ENCODE measurements at places on chromosomes 12 and 14.

GRCh38 chr14:77531071-77531470, 32.5 kb upstream of the ISM2 start:
- DNase-seq, result no peak

DNA sequence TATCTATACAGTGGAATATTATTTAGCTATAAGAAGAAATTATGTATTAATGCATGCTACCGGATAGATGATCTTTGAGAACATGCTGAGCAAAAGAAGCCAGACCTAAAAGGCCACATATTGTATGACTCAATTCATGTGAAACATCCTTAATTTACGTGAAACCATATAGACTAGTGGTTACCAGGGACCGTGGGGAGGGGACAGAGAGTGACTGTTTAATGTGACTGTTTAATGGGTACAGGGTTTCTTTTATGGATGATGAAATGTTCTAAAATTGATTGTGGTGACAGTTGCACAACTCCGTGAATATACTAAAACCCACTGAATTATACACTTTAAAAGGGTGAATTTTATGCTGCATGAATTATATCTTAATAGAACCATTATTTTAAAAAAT, 8.5 kb upstream of the BCL7A start:
- DNase-seq, result no peak

DNA sequence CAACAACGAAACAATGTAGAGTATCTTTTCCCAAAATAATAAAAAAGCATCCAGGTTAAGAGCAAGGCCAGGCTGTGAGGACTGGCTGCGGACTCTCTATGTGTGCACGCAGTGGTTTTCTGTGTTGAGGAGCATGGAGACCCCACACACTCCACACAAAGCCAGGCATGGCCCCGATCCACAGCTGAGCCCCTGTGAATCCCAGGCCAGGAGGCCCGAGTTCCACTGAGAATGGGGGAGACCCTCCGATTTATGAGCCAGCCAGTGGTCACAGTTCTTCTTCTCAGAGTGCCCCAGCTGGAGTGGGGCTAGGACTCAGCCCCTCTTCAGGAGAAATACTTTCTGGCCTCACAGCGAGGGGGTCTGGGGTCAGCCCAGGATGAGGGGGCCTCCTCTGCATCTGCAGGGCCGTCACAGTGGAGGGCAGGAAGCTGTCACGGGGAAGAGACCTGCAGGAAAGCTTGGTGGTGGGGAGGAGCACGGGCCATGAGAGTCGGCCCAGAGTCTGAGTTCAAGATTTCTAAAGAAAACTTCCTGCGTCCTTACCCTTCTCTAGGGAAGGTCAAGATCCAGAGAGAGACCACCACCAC, 20.1 kb downstream of the NCKAP5L start:
- no peak for DNase-seq

GRCh38 chr14:50040895-50041465, 75.4 kb downstream of the VCPKMT start:
- no peak for DNase-seq

GRCh38 chr14:33490555-33490954, 460.3 kb downstream of the EGLN3 start:
- no peak for DNase-seq

GRCh38 chr14:69711065-69711464, 55.9 kb upstream of the SRSF5 start:
- no peak for DNase-seq

- no peak for DNase-seq
These were observed 19.0 kb upstream of the LTBP2 start for GRCh38 chr14:74630881-74631690.

DNA sequence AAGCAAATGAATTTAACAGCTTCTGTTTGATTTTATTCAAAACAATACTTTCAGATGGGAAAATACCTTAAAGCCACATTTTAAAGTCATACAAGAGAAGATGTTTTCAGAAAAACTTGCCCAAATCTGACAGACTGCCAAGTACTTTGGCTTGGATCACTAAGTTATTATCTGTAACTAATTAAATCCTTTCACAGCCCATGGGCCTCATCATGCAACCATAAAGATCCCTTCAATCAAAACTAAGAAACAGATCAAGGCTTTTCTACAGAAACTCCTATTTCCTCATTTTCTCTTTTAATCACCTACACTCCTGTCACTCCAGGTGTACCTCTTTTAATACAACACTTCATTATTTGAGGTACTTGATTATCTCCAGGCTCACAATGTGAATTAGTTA, 28.1 kb downstream of the BLTP3B start:
- no peak for DNase-seq

GRCh38 chr12:121652767-121653497, 16.5 kb downstream of the MORN3 start:
- no peak for DNase-seq

DNA sequence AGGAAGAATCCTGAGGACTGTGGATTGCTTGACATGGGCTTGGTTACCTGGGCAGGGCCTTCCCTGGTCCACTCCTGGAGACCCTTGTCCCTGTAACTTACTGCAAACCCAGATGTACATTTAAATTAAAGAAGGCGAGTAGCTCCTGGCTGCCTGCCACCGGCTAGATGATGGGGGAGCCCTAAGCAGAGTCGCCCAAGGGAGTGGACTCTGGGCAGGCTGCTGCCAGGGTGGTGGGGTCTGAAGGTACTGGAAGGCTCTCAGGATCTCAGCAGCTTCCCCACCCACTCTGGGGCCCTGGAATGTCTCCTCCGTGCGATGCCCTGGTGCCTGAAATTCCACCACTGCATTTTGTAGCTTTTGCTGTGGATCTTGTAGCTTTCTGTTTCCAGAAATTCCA, 74.7 kb downstream of the FBXL14 start:
- no peak for DNase-seq

DNA sequence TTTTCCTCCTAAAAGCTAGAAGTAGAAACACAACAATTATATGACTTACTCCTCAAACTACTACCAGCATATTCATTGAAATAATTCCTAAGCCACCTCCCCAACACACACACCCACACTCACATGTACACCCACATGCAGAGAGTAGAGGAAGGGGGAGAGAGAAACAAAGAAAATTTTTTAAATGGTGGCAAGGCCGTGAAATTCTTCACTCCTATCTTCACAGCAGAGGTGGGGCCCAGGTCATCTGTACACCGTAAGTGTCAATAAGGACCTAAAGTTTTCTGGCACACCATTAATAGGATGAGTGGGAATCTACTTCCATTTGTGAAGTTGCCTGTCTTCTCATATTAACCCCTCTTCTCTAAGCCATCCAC, 73.9 kb upstream of the EGLN3 start:
- DNase-seq, result no peak

- peak; percentile 4 for DNase-seq
These were observed 34.6 kb downstream of the HECTD4 start for GRCh38 chr12:112347581-112347982.

DNA sequence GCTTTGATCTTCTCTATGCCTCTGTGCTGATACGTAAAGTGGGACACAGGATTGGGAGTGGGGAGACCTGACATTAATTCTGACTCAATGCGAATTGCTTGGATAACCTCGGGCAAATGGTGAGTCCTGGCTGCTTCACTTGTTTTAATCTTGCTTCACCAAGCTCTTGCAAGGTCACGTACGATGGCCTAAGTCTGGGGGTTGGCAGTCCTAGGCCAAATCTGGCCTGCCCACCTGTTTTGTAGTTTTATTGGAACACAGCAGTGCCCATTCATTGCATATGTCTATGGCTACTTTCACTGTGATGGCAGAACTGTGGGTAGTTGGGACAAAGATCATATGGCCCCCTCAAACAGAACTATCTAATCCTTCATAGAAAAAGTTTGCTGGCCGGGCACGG, 13.4 kb downstream of the CLSTN3 start:
- no peak for DNase-seq

DNA sequence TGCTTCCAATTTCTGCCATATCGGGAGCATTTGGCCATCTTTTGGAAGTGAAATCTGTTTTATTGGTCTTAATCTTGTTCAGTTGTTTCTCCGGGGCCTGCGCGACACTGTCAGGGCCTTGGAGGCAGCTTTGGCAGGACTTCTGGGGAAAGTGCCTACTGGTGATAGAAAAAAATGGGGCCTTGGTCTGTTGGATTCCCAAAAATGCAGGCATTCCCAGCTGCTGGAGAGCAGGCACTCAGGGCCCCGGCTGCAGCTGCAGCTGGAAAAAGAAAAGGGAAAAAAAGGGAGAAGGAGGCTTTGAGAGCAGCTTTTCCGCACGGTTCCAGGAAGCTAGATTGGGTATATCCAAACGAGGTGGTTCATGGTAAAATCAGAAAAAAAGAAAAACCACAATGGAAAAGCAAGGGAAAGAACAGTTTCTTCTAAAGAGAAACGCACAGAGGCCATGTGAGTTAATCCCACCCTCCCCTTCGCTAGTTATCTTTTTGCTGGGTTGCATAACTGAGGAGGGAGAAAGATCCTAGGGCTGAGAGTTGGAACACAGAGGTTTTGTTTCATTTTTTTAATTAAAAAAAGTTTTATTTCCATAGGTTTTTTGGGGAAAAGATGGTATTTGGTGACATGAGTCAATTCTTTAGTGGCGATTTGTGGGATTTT, 134.7 kb upstream of the RFLNA start:
- DNase-seq, result no peak

DNA sequence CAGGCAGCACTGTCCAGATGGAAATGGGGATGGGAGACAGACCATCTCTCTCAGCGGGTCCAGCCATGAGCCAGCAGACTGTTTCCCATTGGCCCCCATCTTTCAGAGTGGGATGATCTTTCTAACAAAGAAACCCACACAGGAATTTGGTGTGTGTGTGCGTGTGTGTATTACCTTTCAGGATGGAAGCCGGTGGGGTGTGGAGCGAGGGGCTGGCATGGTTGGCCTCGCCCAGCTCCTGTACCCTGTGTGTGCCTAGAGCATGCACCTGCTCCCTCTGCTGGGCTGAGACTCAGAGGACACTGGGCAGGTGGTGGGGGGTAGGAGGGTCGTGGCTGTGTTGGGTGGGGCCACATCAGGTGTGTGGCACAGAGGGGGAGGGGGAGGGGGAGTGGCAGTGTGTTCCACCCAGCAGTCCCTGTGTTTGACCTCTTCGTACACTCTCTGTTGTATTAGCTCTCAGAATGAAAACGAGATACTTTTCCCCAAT, 33.0 kb upstream of the TSPAN9 start:
- no peak for DNase-seq

GRCh38 chr12:34390846-34391700, 368.8 kb downstream of the ALG10 start:
- DNase-seq, result no peak

DNA sequence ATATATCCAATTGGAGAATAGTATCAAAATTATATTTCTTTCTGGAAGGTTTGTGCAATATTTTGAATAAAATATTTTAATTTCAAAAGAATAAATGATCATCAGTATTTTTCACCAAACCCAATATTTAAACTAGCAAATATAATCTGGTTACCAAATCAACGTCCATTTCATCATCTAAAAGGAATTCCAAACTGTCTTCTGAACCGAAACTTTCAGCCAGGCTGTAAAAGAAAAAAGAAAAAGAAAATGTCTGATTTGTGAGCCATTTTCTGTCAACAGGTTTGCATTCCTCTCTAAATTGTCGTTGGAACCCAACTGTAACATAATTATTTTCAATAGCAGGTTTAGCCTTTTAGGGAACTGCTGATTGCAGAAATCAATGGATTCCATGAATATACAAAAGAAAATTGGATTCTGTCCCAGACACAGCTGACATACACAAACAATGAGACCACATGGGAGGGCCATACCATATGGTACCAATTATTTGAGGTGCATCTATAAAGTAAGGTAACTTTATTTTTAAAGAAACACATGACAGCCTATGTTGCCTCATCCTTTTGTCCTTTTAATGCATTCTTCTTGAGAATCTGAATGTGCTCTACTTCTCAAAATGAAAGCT, 22.7 kb downstream of the SNRPF start:
- DNase-seq, result no peak

- DNase-seq, result no peak
These were observed 100.2 kb downstream of the EPS8 start for GRCh38 chr12:15688838-15689625.

DNA sequence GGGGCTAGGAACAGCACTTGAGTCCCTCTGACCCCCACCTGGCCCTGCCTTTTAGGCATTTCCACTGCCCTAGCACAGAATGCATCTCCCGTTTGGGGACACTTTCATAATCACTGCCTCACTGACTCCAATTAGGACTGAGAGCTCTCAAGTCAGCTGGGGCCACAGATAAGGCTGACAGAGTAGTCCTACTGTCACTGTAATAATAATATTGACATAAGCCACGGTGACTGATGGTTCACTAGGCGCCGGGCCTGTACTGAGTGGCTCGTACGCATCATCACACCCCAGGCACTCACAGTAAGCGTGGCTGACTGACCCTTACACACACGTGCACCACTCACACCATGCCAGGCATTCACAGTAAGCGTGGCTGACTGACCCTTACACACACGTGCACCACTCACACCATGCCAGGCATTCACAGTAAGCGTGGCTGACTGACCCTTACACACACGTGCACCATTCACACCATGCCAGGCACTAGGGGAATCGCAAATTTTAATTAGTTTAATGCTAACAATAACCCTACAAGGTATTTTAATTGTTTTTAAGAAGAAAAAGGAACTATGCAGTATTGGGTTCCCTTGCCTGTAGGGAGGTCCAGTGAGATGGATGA, 87.7 kb downstream of the CHGA start:
- DNase-seq, result no peak

GRCh38 chr12:107404981-107405380, 280.6 kb upstream of the PWP1 start:
- DNase-seq, result peak; percentile 54

DNA sequence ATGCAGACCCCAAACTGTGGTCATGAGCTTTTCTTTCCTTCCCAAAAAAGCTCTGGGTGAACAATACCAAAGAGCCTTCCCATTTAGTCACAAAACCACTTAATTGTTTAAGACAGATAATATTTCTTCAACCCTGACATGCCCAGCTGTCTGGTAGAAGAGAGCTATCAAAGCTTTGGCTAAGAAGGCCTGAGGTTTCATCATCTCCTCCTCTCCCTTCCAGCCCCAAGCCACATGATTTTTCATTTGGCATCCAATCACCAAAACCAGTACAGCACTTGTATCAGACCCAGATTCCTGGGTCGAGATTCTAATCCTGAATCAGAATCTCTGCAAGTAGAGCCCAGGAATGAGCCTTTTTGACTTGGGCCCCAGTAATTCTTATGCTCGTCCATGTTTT, 199.6 kb upstream of the TMEM260 start:
- DNase-seq, result no peak

DNA sequence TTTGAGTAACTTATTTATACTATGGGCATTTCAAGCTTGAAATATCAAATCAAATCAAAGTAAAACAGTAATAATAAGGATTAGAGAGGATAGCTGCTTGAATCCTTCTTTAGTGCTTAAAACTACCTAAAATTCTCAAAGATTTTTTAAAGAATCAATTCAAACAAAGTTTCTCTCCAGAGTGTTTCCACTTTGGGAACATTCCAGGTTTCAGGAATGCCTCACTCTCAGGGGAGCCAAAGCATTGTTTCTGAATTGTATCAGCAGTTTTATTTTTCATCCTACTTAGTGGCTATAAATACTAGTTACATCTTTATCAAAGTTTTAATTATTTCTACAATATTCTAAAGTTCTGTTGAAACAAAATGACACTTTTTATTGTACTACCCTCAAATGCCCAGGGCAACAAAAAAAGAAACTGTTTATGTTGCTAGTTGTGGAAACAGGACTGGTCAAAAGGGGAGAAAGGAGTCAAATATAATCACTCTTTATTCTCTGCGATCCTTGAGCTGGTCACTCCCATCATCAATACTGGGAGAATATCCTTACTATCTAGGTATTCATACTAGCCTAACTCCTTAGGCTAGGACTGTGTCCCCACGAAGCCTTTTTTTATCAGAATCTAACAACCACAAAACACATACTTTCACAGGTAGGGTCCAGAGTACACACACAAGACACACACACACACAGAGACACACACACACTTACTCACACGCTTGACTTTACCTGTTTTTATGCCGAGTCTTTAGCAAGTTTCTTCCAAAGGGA, 598 bp downstream of the RASSF9 start:
- no peak for DNase-seq

All from activated CD4-positive, alpha-beta T cell treated with anti-CD3 and anti-CD28 coated beads, Interleukin-2, Interleukin-4, amounts not matched to agents 100 ng/mL and 50 ng/mL, durations not matched to agents 16 hours and 8 hours (primary cell).